Inflammatory macrophage treated with lipopolysaccharide for 4 hours (primary cell): ENCODE measurements at places on chromosomes 2 and 18.

GRCh38 chr2:236281423-236281822 lies 17.2 kb upstream of the ASB18 start:
- DNase-seq = no peak

DNA sequence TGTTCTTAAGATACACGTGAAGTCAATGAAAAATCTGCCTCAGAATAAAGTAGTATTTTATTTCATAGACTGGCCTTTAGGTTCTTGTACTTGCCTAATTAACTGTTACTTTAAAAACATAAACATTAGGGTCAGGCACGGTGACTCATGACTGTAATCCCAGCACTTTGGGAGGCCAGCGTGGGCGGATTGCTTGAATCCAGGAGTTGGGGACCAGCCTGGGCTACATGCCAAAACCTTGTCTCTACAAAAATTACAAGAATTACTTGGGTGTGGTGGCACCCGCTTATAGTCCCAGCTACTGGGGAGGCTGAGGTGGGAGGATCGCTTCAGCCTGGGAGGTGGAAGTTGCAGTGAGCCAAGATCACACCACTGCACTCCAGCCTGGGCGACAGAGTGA lies 16.0 kb upstream of the SNORC start:
- peak; percentile 49 for DNase-seq

- DNase-seq = no peak
Observed at GRCh38 chr2:237723602-237724001, 75.0 kb upstream of the RBM44 start.

DNA sequence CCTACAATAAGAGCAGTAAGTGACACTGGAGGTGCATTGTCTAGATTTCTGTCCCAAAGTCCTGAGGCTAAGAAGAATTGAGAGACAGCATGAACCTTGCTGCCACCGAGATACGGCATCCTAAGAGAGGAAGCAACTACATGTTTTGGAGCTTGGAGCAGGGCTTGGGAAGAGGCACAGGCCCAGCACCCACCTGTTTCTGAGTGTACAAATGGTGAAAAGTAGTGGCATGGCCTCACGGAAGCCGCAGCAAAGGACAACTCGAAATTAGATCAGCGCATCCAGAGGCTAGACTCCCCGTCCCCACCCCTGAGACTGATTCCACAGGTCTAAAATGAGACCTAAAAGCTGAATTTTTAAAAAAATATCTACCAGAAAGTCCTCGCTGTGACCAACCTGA lies 127.5 kb downstream of the PTGR3 start:
- no peak for DNase-seq

DNA sequence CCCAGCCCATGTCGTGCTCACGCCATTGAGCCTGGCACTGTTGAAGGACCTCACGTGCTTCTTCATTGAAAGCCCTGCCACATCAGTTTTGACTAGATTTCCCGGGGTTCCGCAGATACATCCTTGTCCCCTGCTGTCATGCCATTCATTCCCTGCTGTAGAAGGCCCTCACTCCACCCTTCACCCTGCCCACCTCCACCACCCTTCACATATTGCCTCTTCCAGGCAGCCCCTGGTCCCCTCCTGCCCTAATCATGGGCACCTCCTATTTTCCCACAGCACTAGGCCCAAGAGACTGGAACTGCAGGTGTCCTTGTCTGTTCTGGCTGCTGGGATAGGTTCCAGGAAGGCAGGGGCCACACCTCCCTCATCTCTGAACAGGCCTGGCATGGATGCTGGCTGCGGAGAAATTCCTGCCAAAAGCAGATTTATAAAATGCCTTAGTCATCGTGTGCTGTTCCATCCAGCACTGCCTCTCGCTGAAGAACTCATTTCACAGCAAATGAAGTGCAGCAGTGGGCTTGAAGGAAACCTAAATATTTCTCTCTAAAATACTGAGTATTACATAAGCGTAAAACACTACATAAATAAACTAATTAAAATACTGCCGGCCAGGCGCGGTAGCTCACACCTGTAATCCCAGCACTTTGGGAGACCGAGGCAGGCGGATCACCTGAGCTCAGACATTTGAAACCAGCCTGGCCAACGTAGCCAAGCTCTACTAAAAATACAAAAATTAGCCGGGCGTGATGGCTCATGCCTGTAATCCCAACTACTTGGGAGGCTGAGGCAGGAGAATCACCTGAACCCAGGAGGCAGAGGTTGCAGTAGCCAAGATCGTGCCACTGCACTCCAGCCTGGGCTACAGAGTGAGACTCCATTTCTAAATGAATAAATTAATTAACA lies 38.4 kb downstream of the EIF4E2 start:
- no peak for DNase-seq

- DNase-seq = no peak
Observed at GRCh38 chr2:128644156-128644555, 325.5 kb upstream of the HS6ST1 start.

- DNase-seq = peak; percentile 84
Observed at GRCh38 chr2:40957508-40957907, 505.6 kb upstream of the SLC8A1 start.

GRCh38 chr2:99960291-99960690 lies 182.1 kb downstream of the AFF3 start:
- DNase-seq = no peak

DNA sequence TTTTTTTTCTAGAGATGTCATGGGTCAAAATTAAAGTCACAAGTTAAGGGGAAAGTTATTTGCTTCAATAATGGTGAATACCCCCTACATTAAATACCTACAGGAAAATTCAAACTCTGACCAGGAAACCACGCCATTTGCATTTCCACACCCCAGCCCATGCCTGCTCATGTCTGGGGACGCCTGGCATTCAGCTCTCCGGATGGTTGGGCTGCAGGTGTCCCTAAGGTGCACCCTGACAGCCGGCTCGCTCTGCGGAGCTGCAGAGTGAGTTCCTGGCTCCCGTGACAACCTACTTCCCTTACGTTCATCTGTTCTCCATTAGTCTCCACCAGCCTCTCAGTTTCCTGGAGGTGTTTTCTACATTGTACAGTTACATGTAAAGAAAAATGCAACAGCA lies 122.7 kb upstream of the RIOK3 start:
- no peak for DNase-seq

GRCh38 chr2:219269362-219270054 lies 9.7 kb upstream of the DNAJB2 start:
- no peak for DNase-seq

GRCh38 chr2:86022661-86023365 lies 82.9 kb downstream of the POLR1A start:
- DNase-seq = no peak

DNA sequence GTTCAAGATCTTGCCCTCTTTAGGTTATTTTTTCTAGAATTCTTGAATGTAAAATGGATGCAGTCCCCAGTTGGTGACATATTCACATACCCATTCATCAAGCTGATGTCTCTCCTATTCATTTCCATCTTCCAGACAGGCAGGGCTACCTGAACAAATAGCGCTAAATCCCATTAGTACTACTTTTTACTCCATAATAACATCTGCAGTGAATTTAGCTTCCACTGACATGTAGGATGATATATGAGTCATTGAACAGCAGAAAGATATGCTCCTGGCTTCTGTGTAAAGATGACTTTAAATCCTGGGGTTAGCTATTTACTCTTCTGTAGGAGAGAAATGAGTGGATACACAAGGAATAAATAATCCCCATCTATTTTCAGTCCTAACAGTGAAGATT lies 194.7 kb downstream of the RND3 start:
- DNase-seq = no peak

DNA sequence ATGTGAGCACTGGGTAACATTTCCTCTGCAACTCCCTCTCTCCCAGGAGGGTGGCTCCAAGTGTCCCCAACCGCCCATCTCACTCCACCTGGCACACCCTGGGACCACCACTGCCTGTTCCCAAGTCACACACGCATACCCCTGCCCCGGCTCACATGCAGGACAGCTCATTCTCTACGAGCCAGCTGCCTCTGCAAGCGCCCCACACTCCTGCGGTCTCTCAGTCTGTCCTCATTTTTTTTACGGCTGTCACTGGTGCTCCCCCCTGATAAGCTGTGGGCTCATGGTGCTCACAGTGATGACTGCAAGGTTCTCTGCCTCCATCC lies 30.8 kb downstream of the AFG3L2 start:
- no peak for DNase-seq

DNA sequence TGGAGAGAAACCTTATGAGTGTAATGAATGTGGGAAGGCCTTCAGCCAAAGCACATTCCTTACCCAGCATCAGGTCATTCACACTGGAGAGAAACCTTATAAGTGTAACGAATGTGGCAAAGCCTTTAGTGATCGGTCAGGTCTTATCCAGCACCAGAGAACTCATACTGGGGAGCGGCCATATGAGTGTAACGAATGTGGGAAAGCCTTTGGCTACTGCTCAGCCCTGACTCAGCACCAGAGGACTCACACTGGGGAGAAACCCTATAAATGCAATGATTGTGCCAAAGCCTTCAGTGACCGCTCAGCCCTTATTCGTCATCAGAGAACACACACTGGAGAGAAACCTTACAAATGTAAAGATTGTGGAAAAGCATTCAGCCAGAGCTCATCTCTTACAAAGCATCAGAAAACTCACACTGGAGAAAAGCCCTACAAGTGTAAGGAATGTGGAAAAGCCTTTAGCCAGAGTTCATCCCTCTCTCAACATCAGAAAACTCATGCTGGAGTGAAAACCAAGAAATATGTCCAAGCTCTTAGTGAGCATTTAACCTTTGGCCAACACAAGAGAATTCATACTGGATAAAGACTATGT lies 7.8 kb downstream of the ZNF892 start:
- DNase-seq = no peak

DNA sequence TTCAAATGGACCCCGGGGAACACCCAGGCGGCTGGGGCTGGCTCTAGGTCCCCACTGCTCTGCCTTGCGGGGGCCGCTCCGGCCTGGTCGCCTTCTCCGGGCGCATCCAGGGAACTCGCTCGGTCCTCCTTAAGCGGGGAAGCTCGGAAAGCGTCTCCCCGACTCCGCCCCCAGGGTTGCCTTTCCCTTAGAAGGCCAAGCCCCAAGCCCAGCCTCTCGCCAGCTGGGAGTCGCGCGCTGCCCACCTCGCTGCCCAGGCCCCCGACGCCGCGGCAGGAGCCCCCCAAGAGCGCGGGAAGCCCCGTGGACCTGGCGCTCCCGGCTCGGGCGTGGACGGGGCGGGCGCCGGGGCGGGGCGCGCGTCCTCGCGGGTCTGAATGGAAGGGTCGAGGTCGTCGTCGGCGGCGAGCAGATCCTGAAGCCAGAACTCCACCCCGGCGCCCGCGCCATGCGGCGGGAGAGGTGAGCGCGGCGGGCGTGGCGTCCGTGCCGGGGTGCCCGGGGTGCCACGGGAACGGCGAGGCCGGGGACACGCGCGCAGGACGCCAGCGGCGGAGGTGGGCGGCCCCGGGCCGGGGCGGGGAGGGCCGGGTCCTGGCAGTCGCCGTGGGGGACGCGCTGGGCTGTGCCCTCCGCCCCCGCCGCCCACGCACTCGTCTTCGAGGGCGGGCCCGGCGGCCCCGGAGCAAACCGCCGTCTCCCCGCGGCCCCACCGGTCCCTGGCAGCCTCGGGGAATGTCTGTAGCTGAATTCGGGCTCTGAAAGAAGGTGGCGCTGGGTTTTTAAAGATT lies at the start of gene BOK:
Gene BOK (plus strand): TSS at position 214 of the 791 bp plus-strand sequence. CDS start 739 bp downstream, outside the sequence.
- DNase-seq = peak; percentile 22

- DNase-seq = no peak
Observed at GRCh38 chr2:62334440-62335058, 138.6 kb downstream of the B3GNT2 start.

GRCh38 chr2:136070913-136071312 lies 47.0 kb downstream of the CXCR4 start:
- DNase-seq = no peak

DNA sequence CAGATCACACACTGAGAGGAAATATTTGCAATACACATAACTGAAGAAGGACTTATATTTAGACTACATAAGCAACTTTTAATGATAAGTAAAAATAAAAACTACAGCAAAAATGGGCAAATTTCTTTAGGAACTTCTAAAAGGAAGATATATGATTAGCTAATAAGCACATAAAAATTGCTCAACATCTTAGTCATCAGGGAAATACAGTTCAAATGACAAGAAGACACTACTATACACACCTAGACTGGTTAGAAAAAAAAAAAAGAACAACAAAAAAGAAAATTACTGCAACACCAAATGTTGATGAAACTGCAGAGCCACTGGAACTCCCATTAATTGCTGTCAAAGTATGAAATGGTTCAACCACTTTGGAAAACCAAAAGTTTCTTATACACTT lies 1247.5 kb upstream of the ACVR2A start:
- no peak for DNase-seq

DNA sequence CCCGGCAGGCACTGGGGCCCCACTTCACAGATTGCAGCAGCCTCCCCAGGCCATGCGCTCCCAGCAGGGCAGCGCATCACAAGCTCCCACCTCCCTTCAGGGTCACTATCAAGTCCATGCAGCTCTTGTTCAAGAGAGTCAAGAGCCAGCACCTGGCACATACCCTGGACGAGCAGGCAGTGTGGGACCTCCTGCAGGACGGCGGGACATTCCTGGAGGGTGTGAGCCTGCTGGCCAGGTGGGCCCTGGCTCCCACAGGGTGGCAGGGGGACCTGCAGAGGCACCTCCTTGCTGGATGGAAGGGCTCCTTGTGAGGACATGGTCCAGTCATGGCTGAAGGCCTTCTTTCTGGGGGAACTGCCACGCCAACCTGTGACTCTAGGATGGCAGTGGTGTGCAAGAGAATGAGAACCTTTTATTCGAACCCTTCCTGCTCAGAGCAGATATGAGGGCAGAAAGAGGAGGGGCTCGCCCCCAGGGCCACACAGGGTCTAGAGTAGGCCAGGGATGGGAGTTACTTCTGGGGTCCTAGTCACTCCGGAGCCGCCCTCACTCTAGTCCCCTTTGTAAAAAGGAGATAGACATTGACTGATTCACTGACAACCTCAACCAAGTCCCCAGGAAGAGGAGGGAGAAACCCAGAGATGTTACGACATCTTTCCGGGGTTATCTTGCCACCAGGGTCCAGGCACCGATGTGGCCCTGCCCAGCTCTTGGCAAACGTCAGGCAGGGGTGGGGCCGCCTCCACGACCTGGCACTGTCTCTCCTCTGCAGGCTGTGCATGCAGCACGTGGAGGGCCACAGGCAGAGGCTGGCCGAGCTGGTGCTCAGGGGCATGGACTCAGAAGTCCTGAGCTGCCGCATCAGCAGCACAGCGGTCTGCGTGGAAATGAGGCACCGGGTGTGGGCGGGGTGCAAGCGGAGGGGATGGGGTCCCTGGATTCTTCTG lies 31.3 kb downstream of the HJURP start:
- DNase-seq = no peak

- DNase-seq = no peak
Observed at GRCh38 chr2:226839161-226839560, 3.3 kb downstream of the RHBDD1 start.

GRCh38 chr2:236919209-236919608 lies 166.5 kb upstream of the COPS8 start:
- DNase-seq = peak; percentile 39
